ENCODE measurements at places on chromosomes 4 and X.

GRCh38 chr4:57612279-57612678 lies 502.1 kb upstream of the IGFBP7 start:
- no peaks in the 10 kb centered on the region for H3K27me3 ChIP-seq
- H3K4me3 ChIP-seq = no peak overlapping the region
- no peaks in the 10 kb centered on the region for H3K36me3 ChIP-seq
- DNase-seq = no peak
- no peaks in the 10 kb centered on the region for H3K4me1 ChIP-seq

- no peak for DNase-seq
- peaks cover 3% of the 10 kb centered on the region for H3K4me1 ChIP-seq
- H3K27me3 ChIP-seq = no peaks in the 10 kb centered on the region
- H3K4me3 ChIP-seq = peak overlapping the region; percentile 68
- no peaks in the 10 kb centered on the region for H3K36me3 ChIP-seq
- H3K27ac ChIP-seq = peak overlapping the region; percentile 77
Measured at GRCh38 chr4:89111833-89112563, 665 bp downstream of the TIGD2 start.

GRCh38 chrX:38341442-38341841 lies 11.0 kb upstream of the OTC start:
- H3K4me1 ChIP-seq = no peaks in the 10 kb centered on the region
- no peaks in the 10 kb centered on the region for H3K27me3 ChIP-seq
- H3K36me3 ChIP-seq = no peaks in the 10 kb centered on the region
- H3K4me3 ChIP-seq = no peak overlapping the region
- H3K27ac ChIP-seq = no peak overlapping the region
- DNase-seq = no peak

DNA sequence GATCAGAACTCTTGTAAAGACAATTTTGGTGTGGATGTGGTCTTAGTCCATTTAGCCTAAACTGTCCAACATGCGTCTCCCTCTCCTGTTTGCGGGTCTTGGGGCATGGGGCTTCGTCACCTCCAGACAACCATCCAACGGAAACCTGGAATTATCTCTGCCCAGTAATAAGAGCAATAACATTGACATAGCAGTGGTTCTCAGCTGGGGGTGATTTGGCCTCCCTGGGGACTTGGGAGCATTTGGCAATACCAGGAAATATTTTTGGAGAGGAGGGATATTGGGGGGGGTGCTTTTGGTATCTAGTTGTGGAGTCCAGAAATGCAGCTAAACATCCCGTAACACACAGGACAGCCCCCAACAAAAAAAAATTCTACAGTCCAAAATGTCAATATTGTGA lies 47.2 kb downstream of the SEL1L3 start:
- no peak overlapping the region for H3K4me3 ChIP-seq
- H3K36me3 ChIP-seq = no peaks in the 10 kb centered on the region
- no peak overlapping the region for H3K27ac ChIP-seq
- H3K27me3 ChIP-seq = no peaks in the 10 kb centered on the region
- no peak for DNase-seq

- no peaks in the 10 kb centered on the region for H3K36me3 ChIP-seq
- no peak for DNase-seq
- H3K4me1 ChIP-seq = no peaks in the 10 kb centered on the region
- no peak overlapping the region for H3K4me3 ChIP-seq
Measured at GRCh38 chr4:128579154-128579853, 230.2 kb upstream of the JADE1 start.

DNA sequence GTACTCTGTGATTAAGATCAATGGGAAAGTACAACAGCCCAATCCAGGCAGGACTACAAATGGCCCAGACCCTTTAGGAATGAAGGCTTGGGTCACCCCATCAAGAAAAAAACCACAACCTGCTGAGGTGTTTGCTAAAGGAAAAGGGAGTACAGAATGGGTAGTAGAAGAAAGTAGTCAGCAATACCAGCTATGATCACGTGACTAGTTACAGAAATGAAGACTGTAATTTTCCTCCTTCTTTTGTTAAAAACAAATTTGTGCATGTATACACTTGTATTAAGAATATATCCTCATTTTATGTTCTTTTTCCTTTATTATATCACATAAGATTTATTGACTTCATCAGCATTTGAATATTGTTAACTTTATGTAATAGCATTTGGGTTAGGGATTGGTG lies 160.1 kb upstream of the TBX22 start:
- no peaks in the 10 kb centered on the region for H3K4me1 ChIP-seq
- no peak for DNase-seq
- no peaks in the 10 kb centered on the region for H3K27me3 ChIP-seq
- H3K4me3 ChIP-seq = no peak overlapping the region
- H3K27ac ChIP-seq = no peak overlapping the region

DNA sequence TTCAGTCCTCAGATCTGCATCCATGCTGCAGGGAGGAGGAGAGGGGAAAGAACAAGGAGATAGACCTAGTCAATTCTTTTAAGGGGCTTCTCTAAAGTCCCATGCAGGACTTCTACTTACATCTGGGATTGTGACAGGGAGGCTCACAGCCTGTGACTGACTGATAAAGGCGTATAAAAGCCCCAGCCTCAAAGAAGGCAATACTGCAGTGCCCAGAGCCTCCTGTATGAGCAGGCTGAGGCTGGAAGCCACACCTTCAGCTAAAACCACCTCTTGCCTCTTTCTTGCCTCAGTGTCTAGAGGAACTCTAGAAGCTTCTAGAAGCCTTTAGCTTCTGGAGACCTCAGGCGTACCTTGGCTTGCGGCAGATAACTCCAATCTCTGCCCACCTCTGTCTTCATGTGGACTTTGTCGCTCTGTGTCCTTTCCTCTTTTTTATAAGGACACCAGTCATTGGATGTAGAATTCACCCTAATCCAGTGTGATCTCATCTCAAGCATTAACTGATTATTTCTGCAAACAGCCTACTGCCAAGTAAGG lies 6.0 kb upstream of the ZCCHC4 start:
- no peak overlapping the region for H3K4me3 ChIP-seq
- H3K27ac ChIP-seq = no peak overlapping the region
- H3K4me1 ChIP-seq = no peaks in the 10 kb centered on the region
- H3K27me3 ChIP-seq = no peaks in the 10 kb centered on the region
- no peaks in the 10 kb centered on the region for H3K36me3 ChIP-seq

DNA sequence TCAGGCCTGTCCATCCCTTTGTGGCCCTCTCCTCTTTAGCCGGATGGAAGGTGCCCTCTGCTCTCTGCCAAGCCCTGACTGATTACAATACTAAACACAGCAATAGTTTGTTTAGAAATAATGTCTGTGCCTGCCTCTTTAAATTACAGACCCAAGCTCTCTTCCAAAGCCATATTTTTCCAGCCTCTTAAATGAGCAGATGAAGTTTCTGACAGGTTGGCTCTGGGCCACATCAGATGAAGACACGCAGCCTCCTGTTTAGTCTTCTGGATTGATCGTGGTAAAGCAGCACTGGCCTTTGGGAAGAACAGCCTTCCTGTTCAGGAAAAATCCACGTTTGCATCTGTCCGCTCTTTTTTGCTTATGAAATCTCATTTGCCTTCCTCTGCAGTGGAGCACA lies 133.6 kb downstream of the CPE start:
- H3K4me3 ChIP-seq = no peak overlapping the region
- H3K27ac ChIP-seq = no peak overlapping the region
- no peak for DNase-seq
- H3K4me1 ChIP-seq = no peaks in the 10 kb centered on the region
- H3K27me3 ChIP-seq = no peaks in the 10 kb centered on the region

GRCh38 chr4:85734424-85734831 lies 259.5 kb downstream of the ARHGAP24 start:
- H3K27ac ChIP-seq = no peak overlapping the region
- H3K36me3 ChIP-seq = no peaks in the 10 kb centered on the region
- no peak for DNase-seq
- H3K4me1 ChIP-seq = no peaks in the 10 kb centered on the region

DNA sequence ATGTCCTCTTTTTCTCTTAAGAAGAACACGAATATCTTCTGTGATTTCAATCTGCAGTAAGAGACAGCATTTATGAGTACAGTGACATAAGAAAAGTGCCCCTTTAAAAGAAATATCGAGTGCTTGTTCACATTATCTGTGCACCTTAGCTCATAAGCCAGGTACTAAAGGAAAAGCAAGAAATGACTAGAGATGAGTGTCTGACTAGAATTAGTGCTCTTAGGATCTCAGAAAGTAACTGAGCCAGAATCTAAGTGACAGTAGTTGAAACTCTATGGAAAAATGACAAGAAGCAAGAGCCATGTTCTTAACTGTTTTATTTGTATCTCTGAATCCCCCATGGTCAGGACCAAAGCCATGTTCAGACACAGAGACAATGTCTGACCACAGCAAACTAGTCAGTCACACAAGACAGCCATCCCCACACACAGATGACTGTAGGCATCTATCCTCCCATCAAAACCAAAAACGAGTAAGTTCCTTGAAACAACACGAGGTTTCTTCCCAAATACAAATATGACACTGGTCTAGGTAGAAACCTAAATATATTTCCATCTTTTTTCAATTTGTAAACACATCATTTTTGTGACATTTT lies 36.8 kb downstream of the ACSL4 start:
- no peaks in the 10 kb centered on the region for H3K27me3 ChIP-seq
- no peak overlapping the region for H3K27ac ChIP-seq
- H3K4me1 ChIP-seq = no peaks in the 10 kb centered on the region
- H3K4me3 ChIP-seq = no peak overlapping the region
- no peaks in the 10 kb centered on the region for H3K36me3 ChIP-seq
- DNase-seq = no peak

GRCh38 chrX:23662187-23662586 lies 5.1 kb upstream of the PRDX4 start:
- H3K27ac ChIP-seq = no peak overlapping the region
- no peaks in the 10 kb centered on the region for H3K27me3 ChIP-seq
- DNase-seq = no peak
- no peaks in the 10 kb centered on the region for H3K4me1 ChIP-seq
- no peaks in the 10 kb centered on the region for H3K36me3 ChIP-seq

GRCh38 chr4:177479063-177479462 lies 36.8 kb upstream of the AGA start:
- H3K4me3 ChIP-seq = no peak overlapping the region
- no peaks in the 10 kb centered on the region for H3K27me3 ChIP-seq
- no peak overlapping the region for H3K27ac ChIP-seq
- DNase-seq = no peak

GRCh38 chr4:24195991-24196736 lies 306.3 kb upstream of the PPARGC1A start:
- no peak overlapping the region for H3K4me3 ChIP-seq
- no peak overlapping the region for H3K27ac ChIP-seq
- H3K36me3 ChIP-seq = no peaks in the 10 kb centered on the region
- no peaks in the 10 kb centered on the region for H3K4me1 ChIP-seq
- H3K27me3 ChIP-seq = no peaks in the 10 kb centered on the region

DNA sequence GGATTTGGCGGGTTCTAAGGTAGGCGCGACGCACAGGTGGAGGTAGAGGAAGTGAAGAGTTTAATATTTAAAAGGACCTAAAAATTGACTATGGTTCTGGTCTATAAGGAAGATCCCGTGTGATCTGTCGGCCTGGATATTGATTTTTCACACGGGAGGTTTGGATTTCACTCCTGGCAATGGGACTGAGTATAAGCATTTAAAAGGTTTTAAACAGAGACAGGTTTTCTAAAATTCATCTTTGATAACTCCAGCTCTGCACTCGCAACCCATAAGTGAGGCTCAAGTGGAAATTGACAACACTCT lies 394 bp upstream of the UXT start:
- peak overlapping the region; percentile 58 for H3K4me3 ChIP-seq
- H3K27me3 ChIP-seq = no peaks in the 10 kb centered on the region

- H3K27me3 ChIP-seq = no peaks in the 10 kb centered on the region
- peak overlapping the region; percentile 4 for H3K4me3 ChIP-seq
- H3K36me3 ChIP-seq = no peaks in the 10 kb centered on the region
Measured at GRCh38 chr4:47488706-47489105, 3.6 kb downstream of the ATP10D start.

GRCh38 chrX:50188859-50189600 lies 11.8 kb downstream of the AKAP4 start:
- H3K4me1 ChIP-seq = no peaks in the 10 kb centered on the region
- no peak overlapping the region for H3K4me3 ChIP-seq
- DNase-seq = no peak

DNA sequence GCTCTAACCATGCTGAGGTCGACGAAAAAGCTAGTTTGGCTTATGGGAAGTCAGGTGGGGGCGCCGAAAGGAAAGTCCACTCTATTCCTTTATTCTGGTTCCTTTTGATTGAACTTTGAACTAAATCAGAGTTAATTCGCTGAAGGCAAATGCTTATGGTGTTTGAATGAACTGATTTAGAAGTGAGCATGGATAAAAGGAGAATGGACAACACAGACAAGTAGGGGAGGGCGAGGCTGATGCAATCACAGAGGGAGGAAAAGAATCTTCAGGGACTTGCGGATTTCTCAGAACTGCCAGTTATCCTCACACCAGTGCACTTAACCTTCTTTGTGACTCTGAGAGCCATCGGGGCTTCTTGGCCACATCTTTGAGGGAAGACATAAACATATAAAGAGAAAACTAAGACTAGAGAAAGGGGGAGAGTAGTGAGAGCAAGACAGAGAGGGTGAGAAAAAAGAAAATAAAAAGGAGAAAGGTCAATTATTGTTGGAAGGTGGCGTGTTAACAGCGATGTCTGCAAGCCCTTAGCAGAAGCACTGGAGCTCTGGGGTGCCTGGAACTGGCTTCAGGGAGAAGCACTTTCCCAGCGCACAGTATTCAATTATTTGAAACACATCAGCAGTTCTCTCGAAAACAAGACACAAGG lies 79.6 kb upstream of the PLAC1 start:
- no peaks in the 10 kb centered on the region for H3K4me1 ChIP-seq
- no peaks in the 10 kb centered on the region for H3K36me3 ChIP-seq
- H3K4me3 ChIP-seq = no peak overlapping the region

DNA sequence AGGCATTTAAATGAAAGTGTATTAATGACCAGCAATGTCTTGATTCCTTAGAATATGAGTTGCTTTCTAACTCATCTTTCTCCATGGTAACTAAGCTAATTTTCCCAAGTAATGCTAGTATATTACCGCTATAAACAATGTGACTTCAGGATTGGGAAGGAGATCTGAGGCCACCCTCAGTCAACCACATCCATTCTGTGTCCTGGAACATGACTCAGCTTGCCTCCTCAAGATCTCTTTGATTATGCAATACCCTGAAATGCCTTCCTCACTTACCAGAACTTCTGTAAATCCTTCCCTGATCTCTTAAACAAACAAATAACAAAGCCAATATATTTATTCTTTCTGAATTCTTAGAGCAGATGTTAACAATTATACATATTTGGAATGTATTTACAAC lies 1495.5 kb downstream of the PCDH18 start:
- no peak overlapping the region for H3K4me3 ChIP-seq
- no peaks in the 10 kb centered on the region for H3K27me3 ChIP-seq
- H3K36me3 ChIP-seq = no peaks in the 10 kb centered on the region
- H3K4me1 ChIP-seq = no peaks in the 10 kb centered on the region
- no peak for DNase-seq

DNA sequence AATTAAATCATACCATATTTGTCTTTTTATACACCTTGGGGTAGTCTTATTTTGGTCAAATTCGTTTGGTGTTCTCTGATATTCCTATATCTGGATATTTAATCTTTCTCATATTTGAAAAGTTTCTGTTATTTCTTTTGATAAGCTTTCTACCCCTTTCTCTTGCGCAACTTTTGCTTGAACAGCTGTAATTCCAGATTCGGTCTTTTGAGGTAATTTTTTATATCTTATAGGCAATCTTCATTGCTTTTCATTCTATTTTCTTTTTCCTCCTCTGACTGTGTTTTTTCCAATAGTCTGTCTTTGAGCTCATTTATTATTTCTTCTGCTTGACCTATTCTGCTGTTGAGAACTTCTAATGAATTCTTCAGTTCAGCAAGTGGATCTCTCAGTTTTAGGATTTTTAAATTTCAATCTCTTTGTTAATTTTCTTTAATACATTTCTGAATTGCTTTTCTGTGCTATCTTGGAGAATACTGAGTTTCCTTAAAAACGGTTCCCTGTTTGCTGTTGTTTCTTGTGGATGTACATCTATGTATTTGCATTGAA lies 11.3 kb upstream of the MTHFD2L start:
- H3K36me3 ChIP-seq = no peaks in the 10 kb centered on the region
- no peak overlapping the region for H3K4me3 ChIP-seq
- no peaks in the 10 kb centered on the region for H3K27me3 ChIP-seq
- no peak for DNase-seq
- no peaks in the 10 kb centered on the region for H3K4me1 ChIP-seq
